ENCODE measurements at places on chromosomes 7 and 10.
A peak's percentile ranks its signal among the peaks of the same experiment; 100 is the strongest.

GRCh38 chr10:46527241-46527811, 29.1 kb downstream of the GPRIN2 start:
- no peak for DNase-seq

DNA sequence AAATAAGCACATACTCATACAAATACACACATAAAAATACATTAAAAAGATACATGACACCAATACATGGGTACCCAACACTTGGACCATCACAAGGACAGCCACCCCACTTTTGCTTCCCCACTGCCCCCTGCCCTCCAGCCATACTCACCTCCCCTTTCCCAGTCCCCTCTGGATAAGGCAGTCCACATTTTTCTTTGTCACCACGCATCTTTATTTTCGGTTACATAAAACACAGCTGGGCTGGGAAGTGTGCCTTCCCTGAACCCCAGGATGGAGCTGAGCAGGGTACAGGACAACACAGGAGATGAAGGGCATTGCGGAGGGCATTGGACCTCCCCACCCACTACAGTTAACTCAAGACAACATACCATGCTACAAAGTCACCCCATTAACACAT, 1.1 kb upstream of the HOXA3 start:
- DNase-seq = no peak

- no peak for DNase-seq
These were observed 128.3 kb downstream of the TPST1 start for GRCh38 chr7:66333443-66333842.

DNA sequence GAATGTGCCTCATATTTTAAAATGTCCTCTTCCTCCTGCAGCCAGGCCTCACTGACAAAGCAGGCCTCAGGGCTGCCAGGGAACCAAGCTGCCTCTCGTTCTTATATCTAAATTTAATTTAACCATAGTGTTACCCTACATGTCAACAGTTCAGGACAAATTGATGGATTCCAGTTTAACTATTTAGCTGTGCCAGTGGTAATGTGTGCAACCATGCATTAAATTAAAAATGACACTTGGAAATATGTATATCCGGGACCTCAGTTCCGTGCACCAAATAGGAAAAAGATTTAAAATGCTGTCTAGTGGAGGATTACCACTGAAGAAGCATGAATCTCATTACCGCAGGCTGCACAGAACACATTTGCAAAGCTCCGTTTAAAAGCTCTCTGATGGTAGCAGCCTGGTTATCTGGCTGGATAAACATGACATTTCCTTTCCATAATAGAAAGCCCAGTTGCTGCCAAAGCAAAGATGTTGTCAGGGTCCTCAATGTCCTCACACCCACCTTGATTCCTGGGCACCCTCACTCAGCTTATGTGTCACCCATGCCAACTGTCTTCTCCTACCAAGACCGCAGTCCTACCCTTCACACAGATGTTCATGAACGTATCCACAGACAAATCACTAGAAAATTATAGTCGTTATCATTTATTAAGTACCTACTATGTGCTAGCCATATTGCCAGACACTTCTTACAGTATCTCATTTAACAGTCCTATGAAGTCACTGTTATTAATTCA, 73.3 kb upstream of the FRMD4A start:
- DNase-seq = peak; percentile 51

GRCh38 chr7:27204851-27205322, 5.0 kb upstream of the HOXA13 start:
- DNase-seq = no peak

GRCh38 chr7:14637968-14638367, 264.6 kb downstream of the DGKB start:
- no peak for DNase-seq

DNA sequence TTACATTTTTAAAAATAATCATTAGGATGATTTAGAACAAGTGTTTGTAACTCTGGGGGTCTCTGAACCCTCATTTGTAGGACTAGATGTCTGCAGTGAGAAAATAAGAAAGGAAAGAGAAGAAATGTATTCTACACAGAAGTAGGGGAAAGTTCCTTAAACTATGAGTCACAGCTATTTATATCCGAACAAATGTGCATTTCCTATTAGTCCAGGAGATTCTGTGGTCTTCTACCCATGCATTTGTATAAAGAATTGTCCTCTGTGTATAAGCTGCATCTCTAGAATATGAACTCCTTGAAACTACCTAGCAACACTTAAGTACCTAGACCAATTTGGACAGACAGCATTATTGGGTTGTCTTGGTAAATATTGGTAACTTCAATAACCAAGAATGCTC, 15.9 kb upstream of the CD36 start:
- DNase-seq = peak; percentile 53

GRCh38 chr10:79898597-79899325, 50.1 kb downstream of the SFTPD start:
- peak; percentile 55 for DNase-seq

GRCh38 chr7:123028339-123028738, 32.8 kb upstream of the TAS2R16 start:
- no peak for DNase-seq

DNA sequence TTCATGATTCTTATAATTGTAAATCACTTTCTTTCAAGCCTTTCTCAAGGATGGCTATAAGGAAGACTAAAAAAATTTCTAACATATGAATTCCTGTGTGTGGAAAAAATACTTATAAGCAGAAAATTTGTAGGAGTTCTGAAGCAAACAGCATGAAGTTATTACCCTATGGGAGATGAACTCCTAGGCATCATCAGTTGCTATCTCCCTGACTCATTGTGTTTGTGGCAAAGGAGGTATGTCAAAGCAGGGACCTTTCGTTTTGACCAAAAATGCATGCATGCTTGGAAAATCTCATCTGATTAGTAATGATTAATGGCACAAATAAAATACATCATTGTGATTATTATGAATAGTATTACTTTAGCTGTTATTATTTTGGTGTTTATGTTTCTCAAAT, 59.4 kb downstream of the CALCR start:
- DNase-seq = peak; percentile 1

DNA sequence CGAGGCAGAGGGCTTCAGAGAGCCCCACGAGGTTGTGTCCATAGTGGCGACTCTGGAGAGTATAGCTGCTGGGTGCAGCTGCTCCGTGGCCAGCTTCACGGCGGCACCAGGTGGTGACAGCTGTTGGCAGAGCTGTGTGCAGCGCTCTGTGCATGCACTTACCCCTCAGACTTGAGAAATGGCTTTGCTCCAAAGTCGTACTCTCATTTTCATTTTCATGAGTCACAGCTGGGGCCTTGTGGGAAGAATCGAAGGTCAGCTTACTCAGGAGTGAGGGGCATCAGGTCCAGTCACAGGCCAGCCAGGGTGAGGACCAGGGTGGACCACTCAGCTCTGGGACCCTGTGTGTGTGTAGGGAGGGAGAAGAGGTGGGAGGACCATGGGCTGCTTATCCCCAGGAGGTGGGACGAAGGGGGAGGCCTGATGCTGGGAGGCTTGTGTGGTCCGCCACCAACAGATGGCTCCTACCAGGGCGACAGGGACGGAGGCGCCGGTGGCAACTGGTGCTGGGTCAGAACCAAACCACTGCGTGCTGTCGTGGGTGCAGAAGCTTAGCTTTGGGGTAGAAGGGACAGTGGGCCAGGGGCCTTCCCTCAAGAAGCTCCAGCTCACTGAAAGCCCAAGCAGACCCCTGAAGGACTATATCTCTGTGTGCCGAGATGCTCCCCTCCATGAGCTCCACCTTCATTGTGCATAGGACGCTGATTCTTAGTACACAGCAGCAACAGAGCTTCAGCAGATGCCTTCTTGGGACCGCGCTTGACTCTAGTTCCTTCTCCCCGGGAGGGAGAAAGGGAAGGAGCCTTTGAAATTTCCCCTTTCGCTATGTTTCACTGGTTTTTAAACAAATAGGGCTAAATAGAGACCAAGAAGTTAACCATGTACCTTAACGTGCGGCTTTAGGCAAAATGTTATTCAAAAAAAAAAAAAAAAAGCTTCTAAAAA, 225.0 kb downstream of the CELF2 start:
- DNase-seq = peak; percentile 7

DNA sequence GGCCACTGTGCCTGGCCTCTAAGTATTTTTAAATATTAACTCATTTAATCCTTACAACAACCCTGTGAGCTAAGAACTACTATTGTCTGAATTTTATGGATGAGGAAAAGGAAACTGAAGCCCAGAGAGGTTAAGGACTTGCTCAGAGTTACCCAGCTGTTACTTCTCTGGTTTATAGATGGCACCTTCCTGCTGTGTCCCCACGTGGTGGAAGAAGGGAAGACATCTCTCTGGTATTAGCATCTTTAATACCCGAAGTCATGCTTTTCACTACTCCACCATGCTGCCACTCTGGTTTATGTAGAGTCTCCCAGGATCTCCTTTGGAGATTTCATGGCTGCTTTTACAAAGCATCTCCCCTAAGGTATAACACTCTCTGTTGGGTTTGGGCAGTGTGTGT, 105.5 kb upstream of the MKLN1 start:
- no peak for DNase-seq

- no peak for DNase-seq
These were observed 67.3 kb downstream of the CACUL1 start for GRCh38 chr10:118687472-118687871.

DNA sequence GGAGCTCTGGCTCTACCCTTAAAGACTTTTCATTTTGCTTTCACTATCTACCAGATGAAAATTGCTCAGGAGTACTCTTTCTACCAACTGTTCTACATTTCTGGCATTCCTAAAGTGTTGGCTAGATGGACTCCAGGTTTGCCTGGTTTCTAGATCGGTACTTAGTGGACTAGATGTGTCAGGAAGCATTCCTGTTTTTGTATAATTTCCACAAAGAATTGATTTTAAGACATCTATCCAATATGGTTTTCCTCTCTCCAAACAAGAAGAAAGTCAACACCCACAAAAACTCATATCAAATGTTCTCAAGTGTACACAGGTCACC, 157.7 kb downstream of the CHRM2 start:
- no peak for DNase-seq

DNA sequence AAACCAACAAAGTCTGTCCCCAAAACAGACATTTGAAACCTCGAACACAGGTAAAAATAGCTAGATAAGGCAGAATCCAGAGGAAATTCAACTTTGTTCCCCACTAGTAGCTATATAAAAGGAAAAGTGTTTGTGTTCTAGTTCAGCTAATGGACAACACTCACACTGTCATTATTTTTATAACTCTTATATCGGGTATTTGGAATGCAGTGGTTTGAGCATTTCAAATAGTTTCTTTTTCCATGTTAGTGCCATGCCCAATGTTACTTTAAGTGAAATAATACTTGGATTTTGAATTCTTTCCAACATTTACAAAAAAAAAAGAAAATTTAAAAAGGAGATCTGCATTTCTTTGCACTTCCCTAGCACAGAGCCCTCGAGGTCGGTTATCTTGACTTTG, 213.6 kb downstream of the DOCK4 start:
- DNase-seq = peak; percentile 70

DNA sequence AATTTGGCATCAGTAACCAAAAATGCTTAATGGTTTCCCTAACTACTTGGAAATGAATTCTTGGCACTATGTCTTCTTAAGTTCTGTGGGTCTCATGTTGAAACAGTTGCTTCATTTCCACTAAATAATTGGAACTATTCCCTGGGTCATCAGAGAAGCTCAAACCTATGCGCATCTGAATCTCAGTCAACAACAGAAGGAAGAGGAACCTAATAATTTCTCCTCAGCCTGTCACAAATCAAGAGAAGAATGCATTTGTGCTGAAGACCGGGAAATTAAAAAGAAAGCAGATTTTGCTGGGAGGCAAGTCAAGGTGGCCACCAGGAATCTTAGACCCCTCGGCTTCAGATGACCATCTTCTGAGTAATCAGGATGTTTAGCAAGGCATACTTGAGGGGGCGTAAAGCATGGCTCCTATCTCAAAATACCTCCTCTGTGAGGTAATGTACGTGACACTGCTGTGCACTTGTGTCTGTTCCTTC, 41.4 kb downstream of the TOMM7 start:
- DNase-seq = peak; percentile 62

DNA sequence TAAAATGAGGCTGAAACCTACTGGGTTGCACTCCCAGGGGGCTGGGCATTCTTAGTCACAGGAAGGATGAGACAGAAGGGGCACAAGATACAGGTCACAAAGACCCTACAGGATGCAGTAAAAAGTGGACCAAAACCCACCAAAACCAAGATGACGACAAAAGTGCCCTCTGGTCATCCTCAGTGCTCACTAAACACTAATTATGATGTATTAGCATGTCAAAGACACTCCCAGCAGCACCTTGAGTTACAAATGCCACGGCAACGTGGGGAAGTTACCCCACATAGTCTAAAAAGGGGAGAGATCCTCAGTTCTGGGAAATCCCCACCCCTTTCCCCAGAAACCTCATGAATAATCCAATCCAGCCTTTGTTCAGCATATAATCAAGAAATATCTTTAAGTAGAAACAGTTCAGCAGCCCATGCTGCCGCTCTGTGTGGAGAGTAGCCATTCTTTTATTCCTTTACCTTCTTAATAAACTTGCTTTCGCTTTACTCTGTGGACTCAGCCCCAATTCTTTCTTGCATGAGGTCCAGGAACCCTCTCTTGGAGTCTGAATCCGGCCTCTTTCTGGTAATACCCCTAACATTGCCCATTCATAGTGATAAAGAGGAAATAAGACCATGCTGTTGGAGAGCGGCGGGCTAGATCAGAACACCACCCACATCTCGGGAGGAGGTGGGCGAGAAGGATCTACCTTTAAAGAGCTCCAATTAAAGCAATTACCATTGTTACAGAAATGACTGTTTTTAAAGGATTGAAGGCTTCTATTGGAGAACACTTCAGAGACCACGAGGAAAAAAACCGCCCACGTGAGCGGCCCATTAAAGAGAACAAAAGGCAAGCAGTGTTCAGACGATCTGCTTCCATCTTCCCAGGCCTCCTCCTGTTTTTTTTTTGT, 170.9 kb downstream of the USP6NL start:
- DNase-seq = no peak
